ENCODE measurements at places on chromosomes 1 and 21. TPM values are rescaled to one million over a fixed set of nuclear protein-coding genes. Genes with fewer than 3 reads are reported as not detected.

CR1L gene
- 1.3 TPM for total RNA-seq

CD1E gene
- total RNA-seq = 2.6 TPM

CASQ1 gene
- total RNA-seq = 0.27 TPM

OR10Z1 gene
- not detected for total RNA-seq

GPR161 gene
- 9.6 TPM for total RNA-seq

CAPN9 gene
- 26.6 TPM for total RNA-seq

TBX15 gene
- total RNA-seq = 0.15 TPM

S1PR1 gene
- total RNA-seq = 107 TPM

TDRD10 gene
- 20.2 TPM for total RNA-seq

SPRR4 gene
- total RNA-seq = not detected

F13B gene
- total RNA-seq = not detected

DAB1 gene
- 1.9 TPM for total RNA-seq

FNDC10 gene
- 7.7 TPM for total RNA-seq

FCGR2B gene
- 31.9 TPM for total RNA-seq

RLF gene
- 13.4 TPM for total RNA-seq

DNA sequence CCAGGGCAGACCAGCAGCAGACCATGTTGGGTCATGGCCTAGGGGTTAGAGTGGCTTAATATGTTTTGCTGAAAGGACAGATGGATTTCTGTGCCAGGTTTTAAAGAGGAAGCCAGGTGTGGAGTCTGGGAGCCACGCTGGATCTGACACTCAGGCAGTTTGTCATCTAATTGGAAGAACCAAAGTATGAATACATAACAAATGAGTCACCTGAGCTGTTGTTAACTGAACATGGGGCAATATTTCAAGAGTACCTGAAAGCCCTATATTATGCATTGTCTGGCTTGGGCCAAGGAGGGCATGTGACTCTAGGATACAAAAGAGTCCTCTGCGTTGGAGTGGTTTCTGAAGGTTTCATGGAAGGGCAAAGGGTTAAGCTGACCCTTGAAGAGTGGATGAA is 70.6 kb downstream of the LMO4 start:
- DNase-seq = no peak

- no peak for DNase-seq
These were observed 199.9 kb upstream of the ZC3H12A start for GRCh38 chr1:37274486-37274885.

DNA sequence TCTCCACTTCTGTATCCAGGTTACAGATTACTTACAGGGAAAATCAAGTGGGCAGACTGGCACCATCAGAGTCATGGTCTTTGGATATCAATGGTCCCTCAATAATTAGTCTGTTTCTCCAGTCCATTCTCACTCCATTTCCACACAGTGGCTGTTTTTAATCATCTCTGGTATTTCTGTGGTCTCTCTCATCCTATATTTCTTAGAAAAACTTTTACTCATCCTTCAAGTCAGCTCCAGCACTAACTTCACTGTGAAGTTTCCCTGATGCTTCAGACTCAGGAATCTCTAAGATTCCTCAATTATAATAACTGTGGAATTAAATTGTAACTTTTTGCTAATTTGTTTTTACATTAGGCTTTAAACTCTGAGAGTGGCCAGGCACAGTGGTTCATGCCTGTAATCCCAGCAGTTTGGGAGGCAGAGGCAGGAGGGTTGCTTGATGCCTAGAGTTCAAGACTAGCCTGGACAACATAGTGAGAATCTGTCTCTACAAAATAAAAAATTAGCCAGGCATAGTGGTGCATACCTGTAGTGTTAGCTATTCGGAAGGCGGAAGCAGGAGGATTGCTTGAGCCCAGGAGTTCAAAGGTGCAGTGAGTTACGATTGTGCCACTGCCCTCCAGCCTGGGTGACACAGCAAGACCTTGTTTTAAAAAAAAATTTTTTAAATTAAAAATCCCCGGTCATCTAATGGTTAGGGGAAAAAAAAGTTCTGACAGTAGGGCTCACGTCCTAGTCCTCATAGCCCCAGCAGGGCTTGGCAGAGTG is 10.6 kb downstream of the CD160 start:
- no peak for DNase-seq

GRCh38 chr1:79711001-79711431 is 704.5 kb upstream of the ADGRL4 start:
- DNase-seq = no peak

DNA sequence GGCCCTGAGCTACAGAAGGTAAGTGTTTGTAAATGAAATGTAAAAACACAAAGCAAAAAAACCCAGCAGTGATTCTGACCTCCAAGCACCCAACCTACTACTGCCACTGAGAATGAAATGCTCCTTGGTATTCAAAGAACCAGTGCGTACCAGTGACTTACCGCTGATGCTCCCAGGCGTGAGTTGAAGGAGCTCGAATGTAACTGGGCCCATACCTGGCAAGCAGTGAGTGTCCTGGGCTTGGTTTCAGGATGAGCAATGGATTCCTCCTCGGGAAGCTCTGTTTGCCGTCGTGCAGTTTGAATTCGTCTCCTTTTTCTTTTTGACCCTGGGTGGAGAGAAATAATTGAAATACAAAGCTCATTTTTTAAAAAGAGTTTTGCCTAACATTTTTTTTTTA is 121.9 kb downstream of the ATG4C start:
- DNase-seq = no peak

- DNase-seq = no peak
These were observed 142.3 kb downstream of the VPS13D start for GRCh38 chr1:12372180-12372579.

- no peak for DNase-seq
These were observed 68.4 kb upstream of the GPR88 start for GRCh38 chr1:100469578-100469977.

DNA sequence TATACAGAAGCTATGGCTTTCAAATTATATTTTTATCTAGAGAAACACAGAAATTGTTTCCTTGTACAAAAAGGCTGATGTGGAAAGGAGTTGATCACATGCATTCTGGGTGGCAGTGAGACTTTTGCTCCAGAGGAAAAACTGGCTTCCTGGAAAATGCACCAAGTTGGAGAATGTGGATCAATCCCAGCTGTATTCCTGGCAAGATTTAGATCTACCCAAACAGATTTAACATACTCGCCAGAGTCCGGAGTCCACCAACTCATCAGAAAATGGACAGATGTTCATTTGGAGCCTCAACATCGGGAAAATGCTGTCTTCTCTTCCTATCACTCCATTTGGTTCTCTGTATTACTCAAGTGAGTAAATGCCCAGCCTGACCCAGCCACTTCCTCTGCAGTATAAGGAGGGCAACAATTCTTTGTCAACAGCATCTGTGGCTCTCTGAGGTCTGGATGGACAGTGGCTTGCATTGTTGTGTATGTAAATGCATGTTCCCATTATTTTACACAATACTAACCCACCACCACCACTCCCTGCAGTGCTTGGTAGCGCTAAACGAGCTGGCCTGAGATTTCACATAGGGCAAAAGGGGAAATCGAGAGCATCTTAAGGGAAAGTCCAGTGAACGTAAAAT is 226.2 kb upstream of the IRF2BP2 start:
- peak; percentile 50 for DNase-seq

GRCh38 chr1:224747578-224747977 is 131.5 kb downstream of the CNIH3 start:
- no peak for DNase-seq

DNA sequence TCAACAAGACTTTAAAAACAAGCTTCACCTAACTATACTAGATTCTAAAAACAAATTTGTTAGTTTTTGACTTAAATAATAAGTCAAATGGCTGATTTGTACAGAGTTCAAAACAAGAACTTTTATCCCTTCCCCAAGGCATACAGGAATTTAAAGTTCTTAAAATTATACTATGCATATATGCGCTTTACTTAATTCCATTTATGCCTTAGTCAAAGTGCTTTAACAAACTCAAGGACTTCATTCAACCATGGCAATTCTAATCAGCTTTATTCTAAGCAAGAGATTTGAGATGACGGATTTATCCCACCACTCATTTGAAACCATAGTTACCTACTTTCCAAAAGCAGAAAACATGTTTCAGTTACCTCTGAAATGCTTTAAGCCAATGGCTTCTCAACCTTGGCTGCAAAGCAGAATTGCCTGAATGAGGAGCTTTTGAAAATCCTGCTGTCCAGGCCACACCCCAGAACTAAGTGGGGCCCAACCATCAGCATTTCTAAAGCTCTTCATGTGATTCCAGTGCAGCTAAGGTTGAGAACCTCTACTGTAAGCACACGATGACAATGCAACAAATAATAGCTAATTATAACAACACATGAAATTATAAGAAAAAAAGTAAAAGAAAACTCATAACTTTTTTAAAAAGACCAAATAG is 44.6 kb downstream of the TTLL7 start:
- no peak for DNase-seq

GRCh38 chr1:83515578-83516154 is 483.3 kb downstream of the TTLL7 start:
- no peak for DNase-seq

DNA sequence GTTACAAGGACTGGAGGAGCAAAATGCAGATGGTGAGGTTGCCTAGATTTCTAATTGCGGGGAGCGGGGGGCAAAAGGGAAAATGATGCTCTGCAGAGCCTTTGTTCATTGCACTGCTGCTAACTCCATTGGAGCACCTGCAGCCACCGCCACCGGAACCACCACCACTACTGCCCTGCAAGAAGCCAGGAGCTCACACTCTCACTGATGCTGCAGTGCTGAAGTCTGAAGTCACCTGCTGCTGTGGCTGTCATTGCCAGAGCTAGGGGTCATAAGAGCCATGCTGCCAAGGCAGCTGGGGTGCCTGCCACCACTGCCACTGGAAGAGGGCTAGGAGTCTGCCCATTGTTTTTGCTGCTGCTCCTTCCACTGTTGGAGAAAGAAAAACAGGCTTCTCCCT is 7.3 kb upstream of the HPCAL4 start:
- no peak for DNase-seq

DNA sequence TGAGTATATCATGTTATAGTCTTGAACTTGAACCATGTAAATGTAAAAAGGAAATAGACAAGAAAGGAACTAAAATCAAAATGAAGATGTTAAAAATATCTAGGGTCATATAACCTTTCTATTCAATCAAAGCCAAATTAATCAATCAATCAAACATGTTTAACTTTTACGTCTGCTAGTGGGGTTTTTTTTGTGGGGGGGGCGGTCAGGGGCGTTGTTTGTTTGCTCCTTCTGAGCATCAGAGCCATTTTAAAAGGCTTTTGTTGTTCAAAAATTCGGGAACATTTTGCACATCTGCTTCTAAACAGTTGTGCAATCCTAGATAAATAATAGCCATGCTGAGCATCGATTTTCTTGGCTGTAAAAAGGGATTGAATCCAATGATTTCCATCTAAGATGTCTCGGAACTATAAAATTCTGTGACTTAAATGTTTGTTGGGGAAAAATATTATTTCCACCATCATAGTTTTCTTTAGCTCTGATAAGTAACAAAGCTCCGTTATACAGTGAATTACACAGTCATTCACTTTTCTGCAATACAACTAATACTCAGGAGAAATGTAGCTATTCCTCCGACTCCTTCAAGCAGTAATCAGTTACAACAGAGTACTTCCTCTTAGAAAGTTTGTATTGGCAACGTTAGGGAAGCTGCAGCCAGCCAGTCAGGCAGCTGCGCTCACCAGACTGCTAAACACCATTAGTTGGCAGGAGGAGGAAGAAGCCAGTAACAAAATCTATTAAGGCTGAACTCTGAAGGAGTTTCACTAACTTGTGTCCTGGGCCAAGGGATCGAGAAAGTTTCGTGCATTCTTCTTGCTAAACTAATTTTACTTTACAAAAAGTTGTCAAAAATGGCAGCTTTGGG is 2.2 kb downstream of the SPATA6 start:
- peak; percentile 76 for DNase-seq

DNA sequence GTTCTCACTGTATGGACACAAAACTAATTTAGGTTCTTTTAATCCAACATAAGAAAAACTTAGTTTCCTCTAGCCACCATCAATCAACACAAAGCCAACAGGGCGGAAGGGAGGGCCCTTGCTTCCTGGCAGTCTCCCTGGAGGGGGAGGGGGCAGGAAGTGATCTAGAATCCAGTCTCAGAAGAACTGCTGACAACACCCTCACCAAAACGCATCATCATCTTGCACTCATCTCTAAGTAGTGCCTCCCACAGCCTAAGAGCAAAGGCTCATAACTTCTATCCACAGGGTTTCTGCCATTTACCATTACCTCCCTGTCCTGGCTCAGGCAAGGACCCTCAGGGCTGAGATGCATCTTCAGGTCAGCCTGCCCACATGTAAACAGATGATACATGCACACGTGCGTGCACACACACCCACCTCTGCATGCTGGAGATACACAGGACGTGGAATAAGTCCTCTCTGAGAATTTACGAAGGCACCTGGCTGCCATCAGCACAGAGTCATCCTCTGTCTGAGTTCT is 20.5 kb downstream of the HIVEP3 start:
- DNase-seq = no peak

GRCh38 chr1:11281518-11282331 is 8.7 kb downstream of the UBIAD1 start:
- DNase-seq = peak; percentile 56

- DNase-seq = no peak
These were observed 10.7 kb downstream of the SLC9A1 start for GRCh38 chr1:27144049-27144748.

DNA sequence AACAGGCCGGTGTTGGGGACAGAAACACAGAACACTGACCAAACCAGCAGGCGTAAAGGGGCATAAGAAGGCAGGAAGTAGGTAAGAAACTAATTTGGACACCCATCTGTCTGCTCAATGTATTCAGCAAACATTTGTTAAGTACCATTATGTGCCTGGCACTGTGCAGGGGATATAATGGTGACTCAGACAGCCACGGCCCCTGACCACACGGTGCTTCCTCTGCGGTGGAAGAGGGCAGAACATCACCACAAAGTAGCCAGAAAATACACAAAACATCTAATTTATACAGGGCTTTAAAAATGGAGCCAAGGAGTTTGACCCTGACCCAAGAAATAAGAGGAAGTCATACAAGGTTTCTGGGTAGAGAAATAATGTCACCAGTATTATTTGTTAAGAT is 12.9 kb downstream of the DNAJC11 start:
- no peak for DNase-seq

DNA sequence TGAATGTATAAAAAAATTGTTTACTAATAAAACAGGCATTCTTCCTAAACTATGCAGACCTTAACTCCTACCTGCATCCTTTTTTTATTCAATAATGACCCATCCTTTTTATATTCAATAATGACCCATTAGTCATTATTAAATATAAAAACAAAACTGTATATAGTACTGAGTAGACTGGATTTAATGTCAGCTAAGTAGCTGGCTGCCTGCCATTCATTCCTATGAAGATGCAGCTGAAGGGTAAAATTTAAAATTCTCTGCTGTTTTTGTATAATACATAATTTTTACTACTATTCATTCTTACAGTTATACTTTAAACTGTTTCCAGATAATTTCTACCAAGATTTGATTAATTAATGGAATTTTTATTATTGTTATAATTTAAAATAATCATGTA is 79.3 kb downstream of the DENND1B start:
- DNase-seq = no peak

GRCh38 chr1:18151436-18152122 is 44.0 kb downstream of the IGSF21 start:
- DNase-seq = no peak

Measured in lower lobe of right lung (tissue), 2 donors.